Activated CD8-positive, alpha-beta memory T cell treated with anti-CD3 and anti-CD28 coated beads for 1 hour (primary cell): ENCODE measurements at places on chromosomes 1 and 21.

DNA sequence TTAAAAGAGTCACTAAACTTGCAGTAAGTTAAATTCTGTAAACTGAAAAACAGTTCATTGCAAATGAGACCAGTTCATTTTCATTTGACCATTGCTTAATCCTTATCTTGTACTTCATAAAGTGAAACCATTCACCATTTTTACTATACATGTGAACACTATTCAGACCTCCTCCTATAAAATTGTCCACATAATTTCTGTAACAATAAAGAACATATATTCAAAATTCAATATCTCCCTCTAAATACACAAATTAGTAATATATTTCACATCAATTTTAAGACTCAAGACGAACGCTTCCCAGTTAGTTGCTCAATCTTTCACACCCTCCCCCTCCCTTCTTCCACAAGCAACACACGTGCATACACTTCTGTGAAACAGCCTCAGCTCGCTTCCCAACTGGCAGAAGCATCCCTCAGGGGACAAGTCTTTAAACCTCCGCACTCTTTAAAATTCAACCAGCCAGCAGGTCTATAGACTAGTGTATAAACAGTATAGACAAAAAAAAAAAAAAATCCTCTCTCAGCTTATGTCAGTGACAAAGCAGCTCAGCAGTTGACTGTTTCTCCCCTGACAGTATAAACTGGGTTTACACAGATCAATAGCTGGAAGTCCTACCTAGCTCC, 99.6 kb downstream of the DENND1B start:
- no peak for DNase-seq

DNA sequence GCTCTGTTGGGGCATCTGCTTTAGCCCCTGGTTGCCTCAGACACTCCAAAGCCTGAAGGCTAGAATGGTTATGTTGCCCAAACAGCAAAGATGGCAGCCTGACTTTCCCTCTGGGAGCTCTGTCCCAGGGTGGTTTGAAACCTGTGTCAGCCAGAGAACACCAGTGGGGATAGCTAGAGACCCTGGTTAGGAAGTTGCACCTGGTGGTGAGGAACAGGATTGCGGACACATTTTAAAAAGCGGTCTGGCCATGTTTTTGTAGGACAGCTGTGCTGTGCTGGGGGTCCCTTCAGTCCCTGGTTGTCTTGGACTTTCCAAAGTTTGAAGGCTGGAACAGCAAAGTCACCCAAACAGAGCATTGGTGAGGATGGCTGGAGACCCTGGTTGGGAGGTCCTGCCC, 87.8 kb downstream of the DNM3 start:
- DNase-seq = no peak

DNA sequence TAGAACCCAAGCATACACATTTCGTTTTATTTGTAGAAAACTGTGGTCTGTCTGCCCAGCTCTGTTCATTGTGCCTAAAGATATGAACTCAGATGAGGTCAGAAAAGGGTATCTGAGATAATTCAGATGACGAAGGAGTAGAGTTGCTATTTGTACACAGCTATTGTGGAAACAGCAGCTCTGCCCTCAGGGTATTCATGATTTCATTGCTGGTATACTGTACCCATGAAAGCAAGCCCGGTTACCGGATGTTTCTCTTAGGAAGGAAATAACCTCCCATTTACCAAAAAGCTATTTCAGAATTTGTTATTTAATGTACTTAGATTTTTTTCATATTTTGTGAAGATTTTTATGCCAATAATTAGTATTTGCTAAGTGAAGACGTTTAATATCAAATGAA, 37.8 kb downstream of the SMAP2 start:
- DNase-seq = no peak

- no peak for DNase-seq
These were observed 10.7 kb upstream of the HNRNPU start for GRCh38 chr1:244874974-244875579.

DNA sequence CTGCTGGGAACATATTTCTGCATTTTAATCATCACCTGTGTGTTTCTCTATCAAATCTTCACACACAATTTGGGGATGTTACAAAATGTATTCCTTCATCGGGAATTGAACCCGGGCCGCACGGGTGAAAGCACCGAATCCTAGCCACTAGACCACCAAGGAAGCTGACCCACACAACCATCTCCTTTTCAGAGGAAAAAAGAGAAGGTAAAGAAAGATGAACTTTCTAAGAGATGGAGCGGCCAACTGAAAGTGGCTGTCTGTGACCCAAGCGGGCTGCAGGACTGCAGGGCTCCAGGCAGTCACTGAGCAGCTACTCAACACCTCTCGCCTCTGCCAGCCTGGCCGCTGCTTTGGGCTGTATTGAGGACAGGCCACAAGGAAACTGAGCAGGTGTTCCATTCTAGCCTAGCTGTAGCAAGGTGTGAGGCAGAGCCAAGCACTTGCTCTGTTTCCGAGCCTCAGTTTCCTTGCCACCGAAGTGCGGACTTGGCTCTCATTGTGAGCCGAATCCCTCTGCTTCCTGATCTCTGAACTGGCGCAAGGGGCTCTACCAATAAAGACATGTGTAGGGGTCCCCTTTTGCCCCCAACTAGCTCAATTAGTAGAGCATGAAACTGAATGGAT, 156.9 kb upstream of the NBPF11 start:
- no peak for DNase-seq

DNA sequence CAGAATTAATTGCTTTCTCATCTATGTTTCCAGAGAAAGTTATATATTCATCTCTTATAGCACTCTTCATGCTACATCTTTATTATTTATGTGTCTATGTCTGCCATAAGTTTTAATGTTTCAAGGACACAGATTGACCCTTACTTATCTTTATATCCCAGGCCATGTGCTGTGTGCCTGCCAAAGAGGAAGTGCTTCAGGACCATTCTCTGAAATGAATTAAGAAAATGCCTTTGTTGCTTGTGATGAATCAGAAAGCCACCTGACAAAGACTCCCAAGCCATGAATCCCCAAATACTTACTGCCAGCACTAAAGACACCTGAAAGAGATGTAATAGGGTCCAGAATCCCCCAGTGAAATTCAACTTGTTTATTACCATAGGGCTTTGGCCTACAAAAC, 342.1 kb upstream of the C1orf87 start:
- DNase-seq = no peak

- no peak for DNase-seq
These were observed 56.7 kb downstream of the PTPN14 start for GRCh38 chr1:214494706-214495105.
